Lung microvascular endothelial cell (primary cell): ENCODE measurements at places on chromosomes 11 and 22. TPM values are rescaled to one million over a fixed set of nuclear protein-coding genes. Genes with fewer than 3 reads are reported as not detected.
A peak's percentile ranks its signal among the peaks of the same experiment; 100 is the strongest.

DNA sequence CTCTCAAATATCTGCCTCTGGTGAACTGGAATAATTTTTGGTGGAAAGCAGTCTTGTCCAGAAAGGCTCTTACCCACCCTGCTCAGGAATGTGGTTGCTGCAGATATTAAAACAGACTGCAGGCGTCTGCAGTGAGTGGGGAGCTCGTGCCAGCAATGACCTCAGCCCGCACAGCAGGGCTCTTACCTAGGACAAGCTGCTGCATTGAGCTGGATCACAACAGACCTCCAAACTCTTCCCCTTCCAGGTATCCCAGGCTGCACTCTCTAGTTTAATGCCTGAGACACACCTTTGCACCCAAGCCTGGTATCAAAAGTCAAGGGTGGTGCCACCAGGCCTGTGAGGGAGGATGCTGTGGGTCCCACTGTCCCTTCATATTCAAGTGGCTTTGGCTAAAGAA is 69.7 kb upstream of the CDON start:
- DNase-seq = no peak

- no peak for DNase-seq
These were observed 92.8 kb downstream of the ARFGAP2 start for GRCh38 chr11:47083913-47084312.

GRCh38 chr11:66987924-66988637 is 13.0 kb downstream of the C11orf86 start:
- no peak for DNase-seq

GRCh38 chr11:31968461-31969358 is 122.2 kb upstream of the RCN1 start:
- DNase-seq = no peak

GRCh38 chr22:35625763-35626432 is 8.8 kb upstream of the MB start:
- DNase-seq = no peak

- DNase-seq = no peak
These were observed 182.1 kb upstream of the KIRREL3 start for GRCh38 chr11:127182586-127183203.

DNA sequence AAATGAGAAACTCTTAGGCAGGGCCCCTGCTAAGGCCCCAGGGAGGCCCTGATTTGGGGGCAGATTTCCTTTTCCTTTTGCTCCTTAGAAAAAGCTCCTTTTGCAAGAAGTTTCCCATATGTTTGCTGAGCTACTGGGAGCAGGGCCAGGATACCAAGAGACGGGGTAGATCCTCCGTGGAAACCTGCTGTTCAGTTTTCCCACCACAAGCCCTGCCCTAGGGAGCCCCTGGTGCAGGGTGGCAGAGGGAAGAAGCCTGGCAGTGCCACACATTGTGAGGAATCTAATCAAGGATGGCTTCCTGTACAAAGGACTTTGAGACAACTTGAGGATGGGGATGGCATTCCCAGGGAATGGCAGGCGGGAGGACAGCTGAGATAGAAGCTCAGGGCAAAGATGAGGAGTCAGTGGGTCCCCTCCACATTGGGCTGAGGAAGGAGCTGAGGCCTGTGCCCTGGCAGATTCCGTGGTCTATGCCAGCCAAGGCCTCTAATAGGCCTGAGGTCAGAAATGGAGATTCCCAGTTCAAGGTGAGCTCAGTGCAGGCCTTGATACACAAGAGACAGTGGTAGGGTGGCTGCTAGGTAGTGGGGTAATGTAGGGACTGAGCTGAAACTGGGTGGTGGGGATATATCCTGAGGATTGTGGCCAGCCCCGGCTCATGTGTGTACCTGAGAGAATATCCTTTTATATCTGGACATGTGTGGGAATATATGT is 15.0 kb downstream of the TUB start:
- no peak for DNase-seq

DNA sequence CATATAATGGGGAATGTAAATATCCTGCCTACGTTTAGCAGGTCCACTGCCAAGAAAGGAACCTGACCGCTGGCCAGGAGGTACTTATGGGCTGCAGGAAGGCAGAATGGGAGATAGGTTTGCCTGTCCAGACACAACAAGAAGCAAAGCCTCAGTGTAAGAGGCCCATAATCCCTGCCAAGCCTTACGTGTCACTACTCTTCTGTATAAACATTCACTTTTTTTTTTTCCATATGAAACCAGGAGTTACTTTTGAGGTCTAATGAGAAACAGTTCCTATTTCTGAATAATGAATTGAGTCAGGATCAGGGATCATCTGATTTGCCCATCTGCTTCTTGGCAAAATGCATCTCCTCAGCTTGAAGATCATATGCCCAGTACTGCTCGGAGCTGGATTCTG is 230.2 kb downstream of the NTM start:
- no peak for DNase-seq

DNA sequence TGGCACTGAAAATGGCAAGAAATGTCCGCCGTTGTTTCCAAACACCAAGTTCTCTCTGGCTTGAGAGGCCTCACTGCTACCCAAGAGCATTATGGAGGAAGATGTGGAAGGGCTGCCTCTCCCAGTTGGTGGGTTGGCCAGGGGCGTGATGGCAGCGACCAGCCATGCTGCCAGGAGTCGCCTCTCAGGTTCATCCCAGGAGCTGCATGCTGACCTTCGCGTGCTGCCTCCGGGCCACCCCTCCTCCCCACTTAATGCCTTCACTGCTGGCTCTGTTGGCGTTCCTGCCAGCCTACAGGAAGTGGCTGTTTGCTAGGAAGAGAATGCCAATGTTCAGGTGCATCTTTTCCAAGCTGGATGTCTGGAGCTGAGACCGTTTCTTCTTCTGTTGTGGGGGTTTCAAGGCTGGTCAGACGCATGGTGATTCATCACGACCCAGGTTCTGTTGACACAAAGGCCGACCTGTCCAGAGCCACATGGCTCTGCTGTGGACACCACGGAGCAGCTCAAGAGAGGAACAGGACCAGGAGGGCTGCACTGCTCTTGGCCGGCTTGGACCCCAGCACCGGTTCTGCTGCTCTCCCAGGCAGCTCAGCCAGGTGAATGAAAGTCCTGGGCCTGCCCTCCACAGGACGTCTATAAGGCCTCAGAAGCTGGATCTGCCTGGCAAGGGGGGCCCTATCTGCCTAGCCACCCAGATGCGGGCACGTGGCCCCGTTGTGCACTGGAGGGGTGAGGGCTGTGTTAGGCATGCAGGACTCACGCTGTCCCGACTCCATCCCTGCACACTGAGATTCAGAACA is 25.1 kb downstream of the TBX1 start:
- DNase-seq = no peak

GRCh38 chr22:46212195-46212594 is 37.9 kb downstream of the CDPF1 start:
- DNase-seq = no peak

GRCh38 chr11:120254788-120255518 is 15.0 kb downstream of the POU2F3 start:
- no peak for DNase-seq

DNA sequence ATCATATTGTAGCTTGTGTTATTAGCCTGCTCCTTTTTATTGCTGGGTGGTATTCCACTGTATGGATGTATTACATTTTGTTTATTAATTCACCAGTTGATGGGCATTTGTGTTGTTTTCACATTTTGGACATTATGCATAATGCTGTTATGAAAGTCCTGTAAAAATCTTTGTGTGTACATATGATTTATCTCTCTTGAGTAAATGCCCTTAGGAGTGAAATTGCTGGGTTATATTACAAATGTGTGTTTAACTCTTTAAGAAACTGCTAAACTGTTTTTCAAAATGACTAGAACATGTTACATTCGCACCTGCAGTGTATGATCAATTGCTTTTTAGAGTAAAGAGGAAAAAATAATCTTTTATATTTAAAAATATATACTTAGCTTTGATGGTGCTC is 54.4 kb upstream of the TP53I11 start:
- no peak for DNase-seq

DNA sequence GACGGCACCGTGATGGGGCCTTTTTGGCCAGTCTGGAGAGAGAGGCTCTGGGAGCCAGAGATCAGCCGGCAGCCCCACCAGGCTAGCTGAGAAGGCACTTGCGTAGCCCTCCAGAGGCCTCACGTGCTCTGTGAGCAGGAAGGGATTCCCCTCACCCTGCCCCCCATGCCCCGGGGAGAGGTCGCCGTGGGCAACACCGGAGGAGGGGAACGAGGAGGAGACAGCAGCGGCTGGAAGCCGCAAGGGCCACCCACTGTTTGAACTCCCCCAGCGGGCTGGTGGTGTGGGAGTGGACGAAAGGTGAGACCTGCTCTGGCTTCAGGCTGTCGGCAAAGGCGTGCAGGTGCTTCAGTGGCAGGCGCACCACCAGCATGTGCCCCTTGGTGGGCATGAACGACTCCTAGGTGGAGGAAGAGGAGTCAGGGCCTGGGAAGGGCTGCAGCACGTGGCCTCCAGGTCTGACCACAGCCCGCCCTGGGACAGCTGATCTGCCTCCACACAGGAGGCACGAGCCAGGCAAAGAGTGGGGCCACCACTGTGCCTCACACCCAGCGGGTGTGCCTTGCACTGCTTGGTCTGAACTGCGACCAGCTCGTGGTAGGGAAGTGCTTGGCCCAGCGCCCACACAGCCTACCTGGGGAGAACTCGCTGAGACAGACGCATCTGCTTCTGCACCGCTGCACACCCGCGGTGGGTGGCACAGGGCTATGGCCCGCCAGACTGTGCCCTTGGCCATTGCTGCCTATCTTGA is 99.9 kb downstream of the MED15 start:
- DNase-seq = no peak

DNA sequence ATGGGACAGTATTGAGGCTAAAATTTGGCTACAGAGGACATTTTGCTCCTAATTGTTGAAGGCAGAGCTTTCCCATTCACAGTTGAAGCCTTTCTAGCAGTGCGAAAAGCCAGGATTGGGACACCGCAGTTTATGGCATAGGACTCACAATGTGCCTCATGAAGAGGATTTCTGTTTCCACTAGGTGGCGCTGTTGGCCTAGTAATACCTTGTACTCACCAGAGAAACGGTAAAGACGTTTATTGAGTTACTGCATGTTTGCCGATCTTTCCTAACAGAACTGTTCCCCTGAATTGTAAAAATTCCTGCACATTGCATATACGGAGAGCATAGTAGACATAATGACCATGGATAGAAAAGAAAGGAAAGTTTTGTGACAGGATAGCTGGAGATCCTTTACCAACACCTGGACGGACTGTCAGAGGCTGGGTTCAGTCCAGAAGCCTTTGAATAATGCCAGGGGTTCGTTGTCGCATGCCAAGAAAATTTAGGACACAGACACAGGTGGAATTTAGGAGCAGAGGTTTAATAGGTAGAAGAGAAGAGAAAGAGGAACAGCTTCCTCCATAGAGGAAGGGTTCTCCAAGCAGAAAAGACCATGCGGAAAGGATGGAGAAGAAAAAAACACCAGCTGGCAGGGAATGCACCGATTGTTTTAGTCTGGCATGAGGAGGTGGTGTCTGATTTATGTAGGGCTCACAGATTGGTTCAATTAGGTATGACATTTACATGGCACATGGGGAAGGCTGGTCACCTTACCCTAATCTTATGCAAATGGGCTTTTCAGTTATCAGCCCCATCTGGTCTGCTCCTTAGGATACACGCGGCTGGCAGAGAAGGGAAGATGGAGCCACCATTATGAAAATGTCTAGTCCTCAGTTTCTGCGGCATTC is 10.8 kb upstream of the OR51D1 start:
- DNase-seq = peak; percentile 74

GRCh38 chr11:116100016-116100415 is 595.8 kb upstream of the CADM1 start:
- DNase-seq = no peak

GRCh38 chr22:24120044-24120443 is 61.2 kb upstream of the SUSD2 start:
- DNase-seq = no peak

DNA sequence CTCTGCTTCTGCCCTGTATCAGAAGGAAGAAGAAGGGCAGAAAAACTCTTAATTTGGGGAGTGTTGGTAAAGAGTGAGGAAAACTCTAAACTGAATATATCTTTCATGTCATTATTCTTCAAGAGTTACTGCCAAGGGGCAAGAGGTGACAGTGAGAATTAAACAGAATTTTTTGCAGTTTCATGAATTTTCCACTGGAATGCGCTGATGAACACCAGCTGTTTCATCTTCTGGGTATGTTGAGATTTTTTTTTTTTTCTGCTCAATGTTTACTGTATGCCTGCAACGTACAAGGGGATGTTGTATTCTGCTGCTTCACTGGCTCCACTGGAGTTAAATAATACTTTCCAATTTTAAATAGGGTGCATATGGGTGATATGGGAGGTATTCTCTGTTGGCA is 117.8 kb downstream of the FAM76B start:
- no peak for DNase-seq

- DNase-seq = no peak
These were observed 89.0 kb downstream of the RELT start for GRCh38 chr11:73465023-73465675.

GRCh38 chr22:42769574-42770447 is 49.1 kb upstream of the A4GALT start:
- peak; percentile 84 for DNase-seq

DNA sequence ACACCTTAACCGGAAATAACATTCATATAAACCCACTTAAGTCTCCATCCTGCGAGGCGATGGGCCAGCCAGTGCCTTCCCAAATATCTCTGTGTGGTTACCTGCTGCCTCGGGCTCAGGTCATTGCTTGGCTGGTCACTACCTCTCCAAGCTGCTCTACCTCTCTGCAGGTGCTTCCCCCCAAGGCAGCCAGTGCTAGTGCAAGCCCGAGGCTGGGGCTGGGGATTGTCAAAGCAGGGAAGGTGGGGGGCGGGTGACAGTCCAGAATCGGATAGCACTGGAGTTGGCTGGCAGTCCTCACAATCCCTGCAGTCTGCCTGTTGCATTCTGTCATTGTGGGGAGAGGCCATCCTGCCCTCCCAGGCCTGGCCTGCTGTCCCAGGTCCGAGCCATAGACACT is 11.1 kb downstream of the MCHR1 start:
- no peak for DNase-seq

DNA sequence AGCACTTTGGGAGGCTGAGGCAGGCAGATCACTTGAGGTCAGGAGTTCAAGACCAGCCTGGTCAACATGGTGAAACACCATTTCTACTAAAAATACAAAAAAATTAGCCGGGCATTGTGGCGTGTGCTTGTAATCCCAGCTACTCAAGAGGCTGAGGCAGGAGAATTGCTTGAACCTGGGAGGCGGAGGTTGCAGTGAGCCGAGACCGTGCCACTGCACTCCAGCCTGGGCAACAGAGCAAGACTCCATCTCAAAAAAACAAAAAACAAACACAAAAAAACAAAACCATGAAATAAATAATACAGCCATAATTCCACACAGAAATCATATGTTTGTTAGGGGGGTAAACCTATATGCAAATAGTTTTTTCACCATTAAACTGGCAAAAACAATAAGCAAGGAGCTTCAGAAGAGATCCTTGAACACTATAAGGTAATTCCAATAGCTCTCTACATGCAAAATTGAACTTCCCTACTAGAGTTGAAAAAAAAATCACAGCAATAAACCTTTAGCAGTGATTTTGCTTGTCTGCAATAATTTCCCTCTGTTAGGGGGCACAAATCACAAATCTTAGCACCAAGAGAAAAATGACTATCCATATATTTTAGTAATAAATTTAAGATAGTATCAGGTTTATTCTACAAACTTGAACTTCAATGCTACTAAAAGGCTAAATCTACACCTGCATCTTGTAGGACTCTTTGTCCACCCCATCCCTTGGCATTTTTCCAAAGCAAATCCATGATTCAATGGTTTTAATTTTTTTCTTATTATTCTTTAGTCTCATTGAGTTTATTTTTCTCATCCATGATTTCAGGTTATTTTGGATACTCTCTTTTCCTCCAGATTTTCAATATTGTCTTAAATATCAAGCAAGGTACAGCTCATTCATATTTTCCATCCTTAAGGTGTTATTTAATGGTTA is 3.9 kb downstream of the CSTF3 start:
- DNase-seq = peak; percentile 20

RIMBP3B gene
- total RNA-seq = under 0.01 TPM in 2 replicates

HIC2 gene
- 1.7 and 3.2 TPM in 2 replicates for total RNA-seq

B4GALNT4 gene
- 0.20 and 0.65 TPM in 2 replicates for total RNA-seq

PATE2 gene
- total RNA-seq = under 0.01 TPM in 1 of 2 replicates, not detected in the other

MICAL2 gene
- 98.7 and 140 TPM in 2 replicates for total RNA-seq
